ENCODE measurements at places on chromosomes 13 and 19.

DNA sequence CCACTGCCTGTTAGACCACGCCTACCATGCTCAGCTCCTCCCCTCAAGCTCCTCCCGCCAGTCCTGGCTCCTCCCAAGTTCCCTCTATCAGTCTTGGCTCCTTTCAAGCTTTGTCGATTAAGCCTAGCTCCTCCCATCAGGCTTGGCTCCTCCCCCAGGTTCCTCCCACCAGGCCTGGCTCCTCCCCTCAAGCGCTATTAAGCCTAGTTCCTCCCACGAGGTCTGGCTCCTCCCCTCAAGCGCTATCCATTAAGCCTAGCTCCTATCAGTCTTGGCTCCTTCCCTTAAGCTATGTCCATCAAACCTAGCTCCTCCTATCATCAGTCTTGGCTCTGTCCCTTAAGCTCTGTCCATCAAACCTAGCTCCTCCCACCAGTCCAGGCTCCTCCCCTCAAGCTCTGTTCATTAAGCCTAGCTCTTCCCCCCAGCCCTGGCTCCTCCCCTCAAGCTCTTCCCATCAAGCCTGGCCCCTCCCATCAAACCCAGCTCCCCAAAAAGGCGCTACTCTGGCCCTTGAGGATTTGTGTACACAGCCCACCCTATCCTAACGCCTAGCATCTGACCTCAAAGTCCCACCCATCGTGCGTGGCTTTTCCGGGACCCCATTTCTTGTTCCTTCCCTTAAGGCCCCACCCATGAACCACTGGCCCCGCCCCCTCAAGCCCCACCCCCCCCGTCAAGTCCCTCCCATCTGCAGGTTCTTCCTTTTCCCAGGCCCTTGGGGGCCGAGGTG is 10.0 kb downstream of the CAMSAP3 start:
- DNase-seq, result no peak

- no peak for DNase-seq
Measured at GRCh38 chr13:48004201-48004600, 3.1 kb upstream of the SUCLA2 start.

GRCh38 chr13:27607125-27607524 is 13.2 kb downstream of the LNX2 start:
- DNase-seq, result no peak

GRCh38 chr13:95160112-95160906 is 140.9 kb downstream of the ABCC4 start:
- DNase-seq, result no peak

GRCh38 chr13:71632206-71632605 is 234.8 kb downstream of the DACH1 start:
- DNase-seq, result no peak

Measured in fibroblast of skin of left biceps (primary cell).